Hematopoietic multipotent progenitor cell (in vitro differentiated cells): ENCODE measurements at places on chromosomes 6 and 20.

- DNase-seq: no peak
Measured at GRCh38 chr6:118134206-118134605, 227.1 kb downstream of the SLC35F1 start.

DNA sequence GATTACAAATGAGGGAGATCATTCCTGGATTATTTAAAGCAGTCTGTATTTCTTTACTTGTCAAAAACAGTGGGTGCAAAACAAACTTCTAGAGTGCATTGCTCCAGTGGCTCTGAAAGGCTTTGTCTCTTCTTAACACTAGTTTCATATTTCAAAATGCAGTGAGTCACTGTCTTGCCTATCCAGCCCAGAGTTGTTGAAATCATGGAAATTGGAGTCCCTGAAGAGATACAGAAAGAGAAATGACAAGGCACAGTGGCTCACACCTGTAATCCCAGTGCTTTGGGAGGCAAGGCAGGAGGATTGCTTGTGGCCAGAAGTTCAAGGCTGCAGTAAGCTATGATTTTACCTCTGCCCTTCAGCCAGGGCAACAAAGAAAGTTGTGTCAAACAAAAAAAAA lies 11.3 kb downstream of the SLC2A12 start:
- DNase-seq: no peak

- no peak for DNase-seq
Measured at GRCh38 chr6:22366214-22366613, 69.4 kb upstream of the PRL start.

- no peak for DNase-seq
Measured at GRCh38 chr20:59010995-59011873, 4.2 kb upstream of the CTSZ start.

DNA sequence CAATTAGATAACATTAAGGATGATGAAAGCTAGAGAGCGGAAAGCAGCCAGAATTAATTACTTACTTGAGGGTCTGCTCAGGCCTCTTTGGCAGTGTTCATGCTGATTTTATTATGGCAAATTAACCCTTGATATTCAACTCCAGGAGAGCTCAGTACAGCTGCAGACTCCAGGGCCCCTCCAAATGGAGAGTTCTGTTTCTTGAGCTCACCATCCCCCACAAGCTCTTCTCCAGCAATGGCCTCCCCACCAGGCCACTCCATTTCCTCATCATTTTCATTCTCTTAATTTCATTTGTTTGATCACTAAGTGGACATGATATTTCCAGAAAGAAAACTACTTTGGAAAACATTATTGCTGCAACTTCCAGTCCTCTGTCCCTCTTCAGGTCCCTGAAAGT lies 513.3 kb upstream of the NOX3 start:
- DNase-seq: no peak

DNA sequence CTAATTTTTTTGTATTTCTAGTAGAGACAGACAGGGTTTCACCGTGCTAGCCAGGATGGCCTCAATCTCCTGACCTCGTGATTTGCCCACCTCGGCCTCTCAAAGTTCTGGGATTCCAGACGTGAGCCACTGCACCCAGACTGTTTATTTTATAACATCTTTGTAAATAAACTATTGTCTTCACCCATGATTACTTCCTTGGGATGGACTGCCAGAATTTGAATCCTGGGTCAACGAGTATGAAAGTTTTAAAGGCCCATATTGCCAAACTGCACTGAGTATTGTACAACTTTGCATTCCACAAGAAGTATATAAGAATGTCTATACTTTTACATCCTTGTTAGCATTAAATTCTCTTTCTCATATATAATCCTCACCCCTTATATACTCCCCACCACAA lies 38.6 kb downstream of the ZHX3 start:
- DNase-seq: no peak

DNA sequence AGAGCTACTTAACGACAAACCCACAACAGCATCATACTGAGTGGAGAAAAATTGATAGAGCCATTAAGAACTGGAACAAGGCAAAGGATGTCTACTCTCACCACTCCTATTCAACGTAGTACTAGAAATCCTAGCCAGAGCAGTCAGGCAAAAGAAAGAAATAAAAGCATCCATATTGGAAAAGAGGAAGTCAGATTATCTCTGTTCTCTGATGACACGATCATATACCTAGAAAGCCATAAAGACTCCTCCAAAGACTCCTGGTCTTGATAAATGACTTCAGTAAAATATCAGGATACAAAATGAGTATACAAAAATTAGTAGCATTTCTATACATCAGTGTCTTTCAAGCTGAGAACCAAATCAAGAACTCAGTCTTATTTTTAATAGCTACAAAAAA lies 17.0 kb upstream of the FHL5 start:
- DNase-seq: no peak
